Activated naive CD4-positive, alpha-beta T cell treated with anti-CD3 and anti-CD28 coated beads, Interleukin-2, amount 50 U/mL, for 16 hours (primary cell): ENCODE measurements at places on chromosomes 11 and 22.

GRCh38 chr11:16763746-16764145, 25.3 kb downstream of the C11orf58 start:
- no peak for DNase-seq

DNA sequence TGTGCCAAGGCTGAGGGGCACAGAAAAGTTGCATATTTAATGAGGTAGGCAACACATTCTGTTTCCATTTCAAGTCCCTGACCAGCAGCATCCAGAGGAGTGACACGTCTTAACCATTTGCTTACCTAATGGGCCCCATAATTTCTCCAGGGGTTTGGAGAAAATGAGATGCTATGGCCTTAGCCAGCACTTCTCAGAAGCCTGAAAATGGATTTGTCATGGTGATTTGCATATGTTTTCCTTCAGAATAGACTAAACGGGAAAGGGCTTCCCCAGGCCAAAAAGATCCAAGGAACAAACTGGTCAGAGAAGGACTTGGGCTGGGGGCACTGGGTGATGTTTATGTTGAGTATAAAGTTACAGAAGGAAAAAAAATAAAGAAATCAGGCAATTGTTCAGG, 16.7 kb downstream of the CSRP3 start:
- no peak for DNase-seq

DNA sequence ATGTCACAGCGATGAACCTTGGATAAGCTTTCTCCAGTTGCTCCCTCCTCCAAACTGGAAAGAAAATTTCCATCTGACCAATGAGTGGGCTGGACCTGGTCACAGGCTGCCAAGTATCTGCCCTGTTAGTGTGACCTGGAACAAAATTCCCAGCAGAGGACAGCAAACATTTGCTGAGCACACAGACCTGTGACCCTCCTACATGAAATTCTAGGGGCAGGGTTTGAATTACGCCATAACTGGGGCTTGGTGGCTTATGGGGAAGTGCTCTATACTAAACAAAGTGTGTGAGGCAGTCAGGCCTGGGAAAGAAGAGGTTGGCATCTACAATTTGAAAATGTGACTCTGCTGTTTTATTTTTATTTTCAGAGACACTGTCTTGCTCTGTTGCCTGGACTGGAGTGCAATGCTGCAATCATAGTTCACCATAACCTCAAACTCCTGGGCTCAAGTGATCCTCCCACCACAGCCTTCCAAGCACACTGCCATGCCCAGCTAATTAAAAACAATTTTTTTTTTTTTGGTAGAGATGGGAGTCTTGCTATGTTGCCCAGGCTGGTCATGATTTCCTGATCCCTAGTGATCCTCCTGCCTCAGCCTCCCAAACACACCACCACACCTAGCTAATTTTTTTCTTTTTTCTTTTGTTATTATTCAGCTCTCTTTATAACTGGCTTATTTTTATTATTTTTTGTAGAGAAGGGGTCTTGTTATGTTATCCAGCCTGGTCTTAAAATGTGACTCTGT, 13.6 kb upstream of the XBP1 start:
- DNase-seq: no peak

- no peak for DNase-seq
Observed at GRCh38 chr11:20530942-20531703, 68.3 kb upstream of the SLC6A5 start.

GRCh38 chr11:37721485-37721884, 1123.4 kb upstream of the RAG2 start:
- DNase-seq: no peak
